ENCODE measurements at places on chromosomes 2 and 18.

GRCh38 chr2:108980076-108980475 is 8.9 kb downstream of the EDAR start:
- DNase-seq, result no peak

DNA sequence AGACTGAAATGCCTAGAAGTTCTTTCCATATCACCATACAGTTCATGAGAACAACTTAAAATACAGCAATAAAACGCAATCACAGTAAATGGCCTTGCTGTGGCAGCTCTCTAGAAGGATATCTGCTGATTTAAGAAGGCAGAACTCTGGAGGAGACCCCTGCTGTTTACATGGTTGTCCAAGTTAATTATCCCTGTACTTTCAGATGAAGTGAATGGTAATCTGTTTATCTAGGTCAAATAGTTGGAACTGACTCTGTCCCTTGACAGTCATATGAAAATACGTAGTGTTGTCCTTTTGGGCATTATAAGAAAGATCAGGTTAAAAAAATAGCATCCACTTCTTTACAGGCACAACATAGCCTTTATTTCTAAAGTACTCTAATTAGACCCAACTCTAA is 115.6 kb downstream of the COLEC12 start:
- DNase-seq, result no peak

DNA sequence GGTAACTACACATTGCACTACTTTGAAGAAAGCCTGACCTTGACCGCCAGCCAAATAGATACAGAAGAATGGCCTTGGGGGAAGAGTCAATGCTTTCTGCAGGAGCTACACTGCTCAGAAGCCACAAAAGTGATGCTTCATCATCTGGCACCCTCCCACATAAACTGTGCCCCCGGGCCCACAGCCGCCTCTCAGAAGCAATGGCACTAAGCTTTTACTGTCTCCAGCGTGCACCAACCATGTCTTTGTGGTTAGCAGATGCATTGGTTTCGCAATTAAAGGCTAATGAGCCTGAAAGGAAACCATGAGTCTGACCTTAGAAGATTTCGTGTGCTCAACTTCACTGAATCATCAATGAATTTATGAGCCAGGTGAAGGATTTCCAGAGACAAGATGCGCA is 209.4 kb upstream of the TRIB2 start:
- DNase-seq, result peak; percentile 23

DNA sequence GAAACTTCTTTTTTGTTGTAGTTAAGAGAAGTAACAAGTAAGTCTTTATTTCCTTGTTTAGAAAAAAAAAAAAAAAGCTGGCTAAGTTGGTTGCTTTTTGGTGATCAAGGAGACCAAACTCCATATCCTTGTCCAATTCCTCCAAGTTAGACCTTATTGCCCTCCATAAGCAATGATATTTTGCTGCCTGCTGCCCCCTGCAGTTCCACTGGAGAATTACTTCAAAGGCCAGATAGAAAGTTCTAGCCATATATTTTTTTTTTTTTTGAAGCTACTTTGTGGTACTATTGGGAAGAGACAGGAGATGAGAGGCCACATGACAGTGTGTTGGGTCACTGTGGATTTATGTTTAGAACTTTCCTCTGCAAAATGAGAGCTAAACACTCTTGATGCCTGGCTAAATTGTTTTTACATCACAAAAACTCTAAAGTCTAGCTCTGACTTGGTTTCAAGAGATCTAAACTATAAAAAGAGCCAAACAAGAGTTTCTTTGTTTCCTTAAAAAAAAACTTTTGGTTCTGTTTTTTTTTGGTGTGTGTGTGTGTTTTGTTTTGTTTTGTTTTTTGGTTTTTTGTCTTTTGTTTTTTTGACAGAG is 80.7 kb upstream of the RASGRP3 start:
- DNase-seq, result peak; percentile 50

- no peak for DNase-seq
Observed at GRCh38 chr2:204032301-204032700, 95.7 kb downstream of the ICOS start.

DNA sequence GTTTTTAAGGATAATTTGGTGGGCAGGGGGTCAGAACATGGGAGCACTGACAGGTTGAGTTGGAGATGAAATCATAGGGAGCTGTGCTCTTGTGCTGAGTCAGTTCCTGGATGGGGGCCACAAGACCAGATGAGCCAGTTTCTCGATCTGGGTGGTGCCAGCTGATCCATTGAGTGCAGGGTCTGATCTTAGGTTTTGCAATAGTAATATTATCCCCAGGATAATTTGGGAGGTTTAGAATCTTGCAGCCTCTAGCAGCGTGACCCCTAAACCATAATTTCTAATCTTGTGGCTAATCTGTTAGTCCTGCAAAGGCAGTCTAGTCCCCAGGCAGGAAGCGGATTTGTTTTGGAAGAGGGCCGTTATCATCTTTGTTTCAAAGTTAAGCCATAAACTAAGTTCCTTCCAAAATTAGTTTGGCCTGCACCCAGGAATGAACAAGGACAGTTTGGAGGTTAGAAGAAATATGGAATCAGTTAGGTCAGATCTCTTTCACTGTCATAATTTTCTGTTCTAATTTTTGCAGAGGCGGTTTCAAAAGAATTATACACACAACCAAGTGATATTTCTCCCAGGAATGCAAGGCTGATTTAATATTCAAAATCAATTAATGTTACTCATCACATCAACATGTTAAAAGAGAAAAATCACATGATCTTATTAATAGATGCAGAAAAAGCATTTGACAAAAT is 23.0 kb downstream of the DBI start:
- DNase-seq, result peak; percentile 52

GRCh38 chr2:29238497-29238896 is 123.3 kb downstream of the CLIP4 start:
- DNase-seq, result peak; percentile 30

- DNase-seq, result no peak
Observed at GRCh38 chr18:44699572-44700261, 19.0 kb downstream of the SETBP1 start.

DNA sequence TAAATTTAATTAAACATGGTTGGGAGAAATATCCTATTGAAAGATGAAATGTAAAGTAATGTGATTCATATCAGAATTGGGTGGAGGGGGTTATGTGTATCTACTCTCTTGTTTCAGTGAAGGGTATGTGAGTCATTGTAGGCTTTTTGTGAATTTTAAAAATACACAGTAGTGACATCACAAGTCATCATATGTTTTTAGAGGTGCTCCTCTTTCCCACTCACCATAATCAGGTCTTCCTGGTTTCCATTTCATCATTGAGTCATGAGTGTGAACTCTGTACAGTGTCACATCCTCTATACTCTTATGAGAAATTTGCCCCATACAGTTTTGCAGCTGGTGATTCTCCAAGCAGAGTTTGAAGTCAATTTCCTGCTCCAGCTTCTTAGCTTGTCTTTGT is 18.8 kb downstream of the FSIP2 start:
- DNase-seq, result no peak

DNA sequence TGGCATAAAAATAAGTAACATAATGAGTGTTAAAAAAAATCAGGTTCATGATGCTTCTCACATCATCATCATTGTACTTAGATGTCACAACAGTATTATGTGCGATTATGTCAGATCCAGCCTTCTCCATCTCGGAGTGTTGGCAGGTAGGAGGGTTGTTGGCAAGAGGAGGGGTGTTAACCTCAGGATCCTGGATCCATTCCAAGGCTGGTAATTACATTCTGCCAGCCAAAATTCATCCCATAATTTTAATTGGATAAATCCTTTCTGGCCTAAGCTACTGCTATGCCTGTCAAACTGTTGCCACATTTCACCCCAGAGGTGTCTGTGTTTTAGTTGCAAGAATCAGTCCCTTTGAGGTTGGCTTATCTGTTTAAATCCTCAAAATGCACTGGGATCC is 891 bp upstream of the FTCDNL1 start:
- peak; percentile 7 for DNase-seq

GRCh38 chr2:217934321-217935131 is 68.3 kb downstream of the TNS1 start:
- peak; percentile 86 for DNase-seq

GRCh38 chr2:219844401-219845091 is 217.1 kb downstream of the SLC4A3 start:
- DNase-seq, result no peak

GRCh38 chr2:146584316-146584715 is 1260.5 kb upstream of the ACVR2A start:
- DNase-seq, result no peak

DNA sequence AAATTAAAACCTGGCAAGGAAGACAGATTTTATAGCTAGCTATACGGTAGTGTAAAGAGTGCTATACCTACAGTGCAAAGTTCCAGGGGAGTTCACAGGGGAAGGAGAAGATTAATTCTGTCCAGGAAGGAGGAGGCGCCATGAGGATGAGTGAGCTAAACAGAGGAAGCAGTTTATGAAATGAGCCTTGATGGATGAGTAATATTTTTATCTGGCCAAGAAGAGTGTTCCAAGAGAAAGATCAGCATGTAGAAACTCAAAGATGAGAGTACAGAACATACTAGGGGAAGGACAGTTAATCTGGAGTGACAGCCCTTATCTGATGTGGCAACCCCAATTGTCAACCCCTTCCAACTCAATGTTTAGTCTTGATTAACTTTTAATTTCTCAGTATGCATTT is 54.8 kb downstream of the CDH20 start:
- no peak for DNase-seq

- peak; percentile 6 for DNase-seq
Observed at GRCh38 chr2:2742726-2743125, 411.7 kb upstream of the MYT1L start.

DNA sequence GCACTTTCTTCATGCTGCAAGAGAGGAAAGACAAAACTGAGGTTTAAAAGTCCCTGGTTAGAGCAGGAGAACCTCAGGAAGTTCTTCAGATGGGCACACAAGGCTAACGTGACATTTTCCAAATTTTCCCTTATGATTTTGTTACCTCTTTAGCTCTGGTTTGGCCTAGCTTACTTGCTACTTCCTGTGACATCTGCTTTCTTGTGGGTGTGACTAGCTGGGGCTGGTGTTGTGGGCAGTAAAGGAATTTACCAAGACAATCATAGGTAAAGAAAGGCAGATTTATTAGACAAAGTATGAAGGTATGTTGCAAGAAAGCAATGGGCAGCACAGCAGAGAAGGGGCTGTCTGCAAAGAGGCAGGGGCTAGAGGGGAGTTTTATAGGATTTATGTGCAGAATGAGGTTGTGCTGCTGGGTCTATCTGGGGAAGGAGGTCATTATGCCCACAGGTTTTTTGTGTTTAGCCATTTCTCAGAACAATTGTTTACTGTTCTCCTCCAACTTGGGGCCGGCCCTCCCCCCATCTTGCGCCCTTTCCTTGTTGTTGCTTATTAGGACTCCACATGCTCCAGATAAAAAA is 6.7 kb upstream of the TNP1 start:
- DNase-seq, result no peak

DNA sequence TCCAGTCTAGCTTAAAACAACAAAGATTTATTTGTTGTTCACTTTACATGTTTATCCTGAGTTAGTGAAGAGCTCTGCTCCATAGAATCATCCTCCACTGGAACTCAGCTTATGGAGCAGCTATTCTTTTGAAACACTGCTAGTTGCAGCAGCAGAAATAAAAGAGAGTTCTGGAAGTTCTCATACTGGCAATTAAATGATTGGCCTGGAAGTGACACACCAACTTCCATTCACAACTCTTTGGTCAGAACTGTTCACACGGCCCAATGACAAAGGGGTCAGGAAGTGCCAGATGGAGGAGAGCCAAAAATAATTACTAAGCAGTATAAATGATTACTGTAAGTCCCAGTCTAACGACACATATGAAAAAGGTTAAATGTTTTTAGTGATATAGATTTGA is 39.1 kb downstream of the FBXO11 start:
- DNase-seq, result peak; percentile 82

- DNase-seq, result no peak
Observed at GRCh38 chr2:181484851-181485637, 27.9 kb downstream of the ITGA4 start.

DNA sequence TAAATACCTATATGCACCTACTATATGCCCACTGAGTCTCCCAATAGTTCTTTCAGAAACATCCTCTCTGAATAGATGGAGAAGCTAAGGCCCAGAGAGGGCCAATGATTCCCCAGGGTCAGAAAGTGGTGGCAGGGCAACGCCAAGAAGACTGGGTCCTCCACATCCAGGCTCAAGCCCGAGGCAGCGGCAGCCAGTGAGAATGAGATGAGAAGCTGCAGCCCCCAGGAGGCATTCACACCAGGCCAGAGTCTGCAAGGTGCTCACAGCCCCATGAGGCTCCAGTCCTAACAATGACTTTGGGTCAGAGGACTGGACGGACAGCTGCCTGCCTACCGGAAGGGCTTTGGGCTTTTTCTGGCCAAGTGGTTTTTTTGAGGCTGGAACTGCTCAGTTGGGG is 3.5 kb downstream of the TEX261 start:
- no peak for DNase-seq

GRCh38 chr2:32706815-32707579 is 79.1 kb downstream of the TTC27 start:
- no peak for DNase-seq

DNA sequence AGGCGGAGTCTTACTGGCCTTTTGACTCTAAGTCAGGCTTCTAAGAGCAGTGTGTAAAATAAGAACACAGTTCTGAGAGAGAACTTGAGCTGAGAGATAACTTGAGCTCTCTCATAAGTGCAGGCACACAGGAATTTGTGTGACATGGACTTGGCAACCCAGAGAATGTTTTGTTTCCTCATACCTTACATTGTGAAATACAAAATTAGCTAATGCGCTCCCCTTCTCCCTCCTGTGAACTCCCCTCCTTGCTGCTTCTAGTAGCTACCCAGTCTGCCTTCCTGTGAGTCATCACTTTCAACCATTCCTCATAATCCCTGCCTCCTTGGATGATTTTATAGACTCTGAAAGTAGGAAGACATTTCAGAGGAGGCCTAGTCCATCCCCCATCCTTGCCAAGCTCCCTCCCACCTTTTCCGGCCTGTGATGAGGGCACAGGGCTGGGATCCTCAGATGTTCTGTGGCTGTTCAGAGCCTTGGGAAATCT is 22.6 kb downstream of the FER1L5 start:
- DNase-seq, result peak; percentile 91

GRCh38 chr2:75556679-75557366 is 3.9 kb downstream of the EVA1A start:
- DNase-seq, result peak; percentile 31

- no peak for DNase-seq
Observed at GRCh38 chr2:190036071-190036470, 26.5 kb downstream of the MSTN start.

GRCh38 chr2:174835797-174836255 is 71.6 kb upstream of the CHRNA1 start:
- peak; percentile 90 for DNase-seq

- DNase-seq, result no peak
Observed at GRCh38 chr2:204846471-204846870, 301.2 kb downstream of the PARD3B start.

- DNase-seq, result no peak
Observed at GRCh38 chr2:239821694-239822075, 203.5 kb downstream of the NDUFA10 start.

- DNase-seq, result no peak
Observed at GRCh38 chr18:32026491-32027086, 8.0 kb downstream of the RNF125 start.

DNA sequence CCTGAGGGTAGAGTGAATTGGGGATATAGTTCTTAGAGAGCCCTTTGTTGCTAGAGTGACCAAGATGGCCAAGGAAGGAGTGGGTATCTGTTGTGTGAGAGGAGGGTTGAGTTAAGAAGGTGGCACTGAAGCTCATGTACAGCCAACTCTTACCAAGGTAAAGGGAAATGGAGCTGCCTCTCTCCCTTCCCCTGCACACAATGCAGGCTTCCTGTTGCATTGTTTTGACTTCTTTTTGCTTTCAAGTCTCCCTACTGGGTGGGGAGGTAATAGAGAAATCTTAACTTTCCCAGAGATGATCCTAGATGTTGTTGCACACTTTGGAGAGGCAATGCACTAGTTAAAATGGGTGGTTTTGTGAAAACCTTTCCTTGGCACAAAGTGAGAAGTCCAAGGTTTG is 23.8 kb downstream of the HOXD1 start:
- DNase-seq, result no peak

All from astrocyte of the hippocampus (primary cell).